T-cell (primary cell): ENCODE measurements at places on chromosomes 2 and 18.

DNA sequence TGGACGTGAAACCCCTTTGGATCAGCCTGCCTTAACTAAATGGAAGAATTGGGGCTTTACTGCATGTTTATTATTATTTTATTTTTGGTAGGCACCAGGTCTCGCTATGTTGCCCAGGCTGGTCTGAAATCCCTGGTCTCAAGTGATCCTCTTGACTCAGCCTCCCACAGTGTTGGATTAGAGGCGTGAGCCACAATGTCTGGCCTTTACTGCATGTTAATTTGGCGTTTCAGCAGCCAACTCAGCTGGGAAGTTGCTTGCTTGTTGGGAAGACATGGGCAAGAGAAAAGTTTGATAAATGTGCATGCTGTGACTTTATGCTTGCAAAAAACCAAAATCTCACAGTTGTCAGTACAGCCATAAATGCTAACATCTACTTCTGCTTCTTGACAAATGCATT, 105.1 kb downstream of the FMNL2 start:
- no peak for DNase-seq

DNA sequence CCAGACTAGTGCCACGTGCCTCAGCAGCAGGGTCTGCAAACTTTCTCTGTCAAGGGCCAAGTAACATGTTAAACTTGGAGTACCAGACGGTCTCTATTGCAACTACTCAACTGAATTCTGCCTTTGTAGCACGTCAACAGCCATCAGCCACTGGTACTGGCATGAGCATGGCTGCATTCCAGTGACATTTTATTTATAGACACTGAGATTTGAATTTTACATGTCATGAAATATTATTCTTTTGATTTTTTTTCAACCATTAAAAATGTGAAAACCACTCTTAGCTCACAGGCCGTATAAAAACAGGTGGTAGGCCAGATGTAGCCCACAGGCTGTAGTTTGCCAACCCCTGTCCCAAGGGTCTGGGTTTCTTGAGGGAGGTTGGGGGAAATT, 199.7 kb downstream of the TPGS2 start:
- no peak for DNase-seq

GRCh38 chr18:21307578-21307977, 65.5 kb downstream of the GREB1L start:
- DNase-seq, result no peak

DNA sequence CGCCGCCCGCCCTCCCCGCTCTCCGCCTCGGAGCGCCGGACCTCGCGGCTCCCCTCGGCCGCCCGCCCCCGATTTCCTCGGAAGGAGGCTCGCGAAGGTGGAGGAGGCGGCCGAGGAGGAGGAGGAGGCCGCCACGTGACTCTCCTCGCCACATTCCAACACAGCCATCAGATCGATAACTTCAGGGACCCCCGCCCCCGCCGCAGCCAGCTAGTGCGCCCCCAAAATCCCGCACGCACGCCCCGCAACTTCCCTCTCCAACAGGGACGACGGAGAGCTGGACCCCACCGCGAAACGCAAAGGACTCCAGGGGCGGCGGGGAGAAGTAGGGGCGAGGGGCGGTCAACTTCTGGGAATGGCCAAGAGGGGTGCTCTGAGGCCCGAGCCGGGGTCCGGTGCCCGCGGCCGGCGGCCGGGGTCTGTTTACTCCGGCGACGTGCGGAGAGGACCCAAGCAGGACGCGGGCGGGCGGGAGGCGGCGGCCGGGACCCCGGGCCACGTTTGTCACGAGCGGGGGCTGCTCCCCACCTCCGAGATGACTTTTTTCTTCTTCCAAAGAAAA, 2.0 kb downstream of the ZNF521 start:
- DNase-seq, result no peak

DNA sequence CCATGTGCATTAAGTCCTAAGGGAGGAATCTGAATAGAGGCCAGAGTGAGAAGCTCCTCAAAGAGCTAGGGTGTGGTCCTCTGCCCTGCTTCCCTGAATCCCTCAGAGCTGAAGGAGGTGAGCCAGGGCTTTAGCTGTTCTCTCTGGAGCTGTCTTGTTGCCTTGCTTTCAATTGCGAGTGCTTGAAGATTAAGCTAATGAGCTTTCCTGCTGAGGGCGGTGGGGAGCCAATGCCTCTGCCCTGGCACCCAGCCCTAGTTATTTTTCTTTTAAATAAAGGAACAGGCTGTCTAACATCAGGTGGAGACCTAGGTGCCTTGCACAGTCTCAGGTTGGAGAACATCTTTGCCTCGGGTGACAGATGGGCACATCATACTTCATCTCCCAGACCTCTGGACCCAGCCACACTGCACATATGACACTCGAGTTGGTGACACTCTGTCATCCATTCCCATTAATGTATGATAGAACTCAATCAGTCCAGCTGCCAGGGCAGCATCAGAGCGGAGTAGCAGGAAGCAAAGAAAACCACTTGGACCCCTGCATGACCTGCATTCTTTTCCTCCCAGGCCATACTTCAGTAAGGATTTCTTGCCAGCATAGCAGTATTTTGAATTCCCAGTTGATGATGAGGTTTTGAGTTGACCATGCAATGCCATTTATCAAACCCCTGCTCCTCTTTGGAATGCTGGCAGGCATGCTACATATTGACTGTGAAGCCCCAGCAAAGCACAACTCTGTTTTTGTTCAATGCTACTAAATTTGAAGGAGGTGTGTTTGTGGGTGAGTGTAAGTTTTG, 292.7 kb downstream of the RNF144A start:
- no peak for DNase-seq

DNA sequence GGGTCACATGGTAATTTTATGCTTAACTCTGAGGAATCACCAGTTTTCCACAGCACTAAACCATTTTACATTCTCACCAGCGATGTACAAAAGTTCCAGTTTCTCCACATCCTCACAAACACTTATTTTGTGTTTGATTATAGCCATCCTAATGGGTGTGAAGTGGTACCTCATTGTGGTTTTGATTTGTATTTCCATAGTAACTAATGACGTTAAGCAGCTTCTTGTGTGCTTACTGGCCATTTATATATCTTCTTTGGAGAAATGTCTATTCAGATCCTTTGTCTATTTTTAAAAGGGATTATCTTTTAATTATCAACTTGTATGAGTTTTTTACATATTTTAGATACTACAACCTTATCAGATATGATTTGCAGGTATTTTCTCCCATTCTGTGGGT, 42.0 kb downstream of the CCDC150 start:
- DNase-seq, result no peak

DNA sequence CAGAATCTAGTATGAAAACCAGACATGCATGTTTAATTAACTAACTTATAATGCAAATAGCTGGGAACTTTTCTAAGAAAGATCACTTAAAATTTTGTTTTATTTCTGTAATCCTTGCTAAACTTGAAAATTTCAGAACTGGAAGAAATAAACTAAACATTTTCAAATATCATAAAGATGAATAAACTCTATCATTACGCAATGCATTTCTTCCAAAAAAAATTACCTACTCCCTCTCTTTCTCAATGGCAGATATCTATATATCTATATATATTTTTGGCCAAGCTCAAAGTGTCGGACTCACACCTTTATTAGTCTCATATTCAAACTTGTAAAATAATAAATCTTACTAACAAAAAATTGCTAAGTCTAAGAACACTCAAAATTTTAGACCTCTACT, 158.1 kb downstream of the SLC39A10 start:
- no peak for DNase-seq

DNA sequence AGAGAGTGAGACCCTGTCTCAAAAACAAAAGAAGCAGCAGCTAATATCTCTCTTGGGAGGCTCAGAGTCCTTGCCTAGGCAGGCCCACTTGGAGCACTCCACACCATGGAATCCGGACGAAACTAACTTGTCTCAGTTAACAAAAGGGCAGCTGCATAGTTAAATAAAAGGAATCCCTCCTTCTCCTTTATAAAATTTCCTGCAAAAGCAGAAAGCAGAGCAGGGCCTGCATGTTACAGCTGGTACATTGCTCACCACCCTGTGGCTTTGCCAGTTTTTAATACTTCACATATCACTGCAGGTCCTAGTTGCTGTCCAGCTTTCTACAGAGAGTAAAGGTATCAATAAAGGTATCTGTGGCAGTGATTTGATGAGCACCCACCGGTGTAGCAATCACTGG, 93.6 kb downstream of the ASAP2 start:
- no peak for DNase-seq

- no peak for DNase-seq
Measured at GRCh38 chr18:21897811-21898210, 157.2 kb downstream of the MIB1 start.

DNA sequence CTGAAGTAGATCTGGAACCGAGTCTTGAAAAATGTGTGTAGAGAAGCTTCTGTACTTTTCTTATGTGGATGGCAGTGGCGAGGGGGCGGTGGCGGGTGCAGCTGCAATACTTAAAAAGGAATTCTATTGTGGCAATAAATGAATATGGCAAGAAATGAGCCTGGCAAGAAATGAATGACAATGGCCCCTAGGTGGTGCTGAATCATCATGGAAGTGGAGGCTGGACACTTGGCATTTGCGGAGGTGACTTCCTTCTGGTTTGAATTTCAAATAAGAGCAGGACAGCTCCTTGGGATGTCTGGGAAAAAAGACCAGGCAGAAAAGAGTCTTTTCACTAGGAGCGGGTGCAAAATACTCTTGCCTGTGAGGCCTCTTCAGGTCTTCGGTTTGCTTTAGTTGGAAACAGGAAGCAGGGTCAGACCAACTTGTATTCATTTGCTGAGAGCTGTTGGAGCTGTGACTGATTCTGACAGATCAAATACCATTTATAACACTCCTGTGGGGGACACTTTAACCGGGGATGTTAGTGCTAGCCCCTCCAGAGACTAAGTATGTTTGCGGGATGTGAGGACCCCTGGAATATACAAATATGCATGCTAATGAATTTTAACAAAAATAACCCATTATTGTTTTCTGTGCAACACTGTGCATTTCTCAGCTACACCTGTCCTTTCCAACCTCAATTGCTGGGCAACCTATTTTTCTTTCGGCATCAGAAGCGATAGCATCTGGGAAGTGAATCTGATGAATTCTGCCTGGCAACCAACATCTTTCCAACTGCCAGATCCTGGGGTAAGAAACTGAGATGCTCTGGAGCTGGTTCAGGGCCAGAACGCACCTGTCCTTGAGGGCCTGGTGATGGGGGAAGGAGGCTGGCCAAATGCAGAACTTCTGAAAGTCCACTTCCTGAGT, 35.4 kb downstream of the FASTKD2 start:
- DNase-seq, result peak; percentile 28

GRCh38 chr2:109680523-109681297, 66.5 kb downstream of the SOWAHC start:
- DNase-seq, result no peak

GRCh38 chr2:107473150-107473549, 353.5 kb upstream of the RGPD4 start:
- no peak for DNase-seq

DNA sequence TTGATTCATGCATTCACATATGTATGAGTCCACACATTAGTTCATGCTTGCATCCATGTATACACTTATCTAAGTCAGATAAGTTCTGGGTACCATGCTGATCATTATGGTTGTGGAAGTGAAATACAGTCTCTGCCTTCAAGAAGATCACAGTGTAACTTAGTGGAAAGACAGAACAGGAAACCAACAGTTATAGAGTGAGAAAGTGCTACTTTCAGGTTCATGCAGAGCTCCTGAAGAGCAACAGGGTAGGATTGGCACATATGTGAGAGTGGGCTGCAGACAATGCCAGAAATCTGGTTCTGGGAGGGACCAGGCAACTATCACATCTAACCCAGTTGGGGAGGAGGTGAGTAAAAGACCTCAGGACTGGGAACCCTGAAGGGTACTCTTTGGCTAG, 35.4 kb upstream of the PGAP1 start:
- no peak for DNase-seq

- DNase-seq, result no peak
Measured at GRCh38 chr18:49459404-49460171, 857 bp downstream of the DYM start.

DNA sequence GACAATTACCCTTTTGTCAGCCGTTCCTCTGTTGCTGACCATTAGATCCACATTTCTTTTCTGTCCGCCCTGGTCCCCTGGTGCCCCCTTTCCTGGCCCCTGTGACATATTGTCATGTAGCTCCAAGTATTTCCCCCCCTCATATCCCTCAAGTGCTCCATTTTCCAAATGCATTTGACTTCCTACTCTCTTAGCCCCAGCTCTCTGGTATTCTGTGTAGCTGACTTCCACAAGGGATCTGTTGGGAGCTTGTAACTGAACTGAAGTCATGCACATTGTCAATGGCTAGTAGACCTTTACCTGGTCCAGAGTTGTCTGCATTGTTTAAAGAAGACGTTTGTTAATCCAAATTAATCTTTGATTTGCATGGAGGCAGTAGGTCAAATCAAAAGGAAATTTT, 34.8 kb downstream of the LIPG start:
- no peak for DNase-seq
